ENCODE measurements at places on chromosomes 7 and 10.

DNA sequence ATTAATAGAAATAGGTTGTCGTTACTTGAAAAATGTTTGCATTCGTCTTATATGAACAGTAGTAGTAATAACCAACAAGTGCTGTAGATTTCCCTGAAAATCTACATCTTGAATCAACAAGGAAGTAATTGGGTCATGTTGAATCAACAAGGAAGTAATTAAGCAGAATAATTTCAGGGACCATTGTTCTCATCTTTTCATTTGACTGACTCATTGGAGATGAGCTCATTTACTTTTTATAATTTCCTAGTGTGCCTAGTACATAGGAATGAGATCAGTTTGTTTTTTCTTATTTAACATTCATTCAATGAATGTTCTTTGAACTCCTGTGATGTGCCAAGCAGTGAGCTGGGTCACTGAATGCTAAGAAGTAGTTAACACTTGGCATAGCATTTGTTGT lies 8.2 kb downstream of the CLDN12 start:
- DNase-seq, result no peak

- no peak for DNase-seq
These were observed 94.5 kb downstream of the SEC61G start for GRCh38 chr7:54664235-54665228.

GRCh38 chr10:85610381-85611092 lies 756.1 kb downstream of the GRID1 start:
- no peak for DNase-seq

DNA sequence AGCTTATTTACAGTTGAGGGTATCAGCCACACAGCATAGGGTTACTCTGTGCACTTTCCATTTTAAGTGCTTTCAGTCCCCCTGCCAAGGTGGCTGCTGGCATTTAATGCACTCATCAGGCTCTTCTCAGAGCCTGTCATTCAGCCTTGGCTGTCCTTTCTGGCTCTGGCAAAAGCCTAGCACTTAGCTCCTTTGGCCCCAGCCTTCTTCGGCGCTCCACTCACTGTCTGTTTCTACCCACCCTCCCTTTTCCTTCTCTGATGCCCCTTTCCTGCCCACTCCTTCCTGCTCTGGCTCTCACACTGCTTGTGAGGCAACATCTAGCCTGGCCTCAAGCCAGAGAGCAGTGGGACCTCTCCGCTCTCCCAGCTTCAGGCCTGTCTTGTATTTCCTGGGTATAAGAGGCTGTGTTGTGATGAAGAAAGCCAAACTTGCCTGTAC lies 60.2 kb downstream of the WIPF3 start:
- no peak for DNase-seq

- DNase-seq, result no peak
These were observed 328.9 kb upstream of the KCND2 start for GRCh38 chr7:119943942-119944600.

GRCh38 chr10:12978891-12979290 lies 22.6 kb downstream of the CCDC3 start:
- no peak for DNase-seq

- no peak for DNase-seq
These were observed 51.1 kb upstream of the PPP1R3C start for GRCh38 chr10:91683975-91684374.

DNA sequence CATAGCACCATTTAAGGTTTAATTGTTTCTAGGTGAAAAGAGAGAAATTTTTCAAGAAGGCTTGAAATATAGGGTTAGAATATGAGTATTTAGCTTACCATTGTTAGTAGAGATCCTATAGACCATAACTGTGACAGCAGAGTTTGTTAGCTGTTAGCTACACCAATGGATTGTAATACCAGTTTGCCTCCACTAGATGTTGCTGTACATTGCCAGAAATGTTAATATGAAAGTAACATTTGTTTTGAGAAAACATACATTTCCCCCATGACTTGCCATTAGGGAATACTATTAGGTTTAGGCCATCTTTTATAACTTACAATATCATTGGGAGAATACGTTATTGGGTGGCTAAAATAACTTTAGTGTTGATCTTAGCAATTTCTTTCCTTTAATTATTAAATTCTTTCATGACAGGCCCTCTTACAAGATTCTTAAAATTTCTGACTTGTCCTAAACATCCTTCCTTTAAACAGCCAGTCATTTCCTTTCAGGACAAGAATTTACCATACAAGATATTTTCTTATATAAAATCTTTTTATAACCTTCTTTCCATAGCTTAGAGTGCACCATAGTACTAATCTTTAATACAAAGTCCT lies 39.5 kb downstream of the ZNF117 start:
- no peak for DNase-seq

DNA sequence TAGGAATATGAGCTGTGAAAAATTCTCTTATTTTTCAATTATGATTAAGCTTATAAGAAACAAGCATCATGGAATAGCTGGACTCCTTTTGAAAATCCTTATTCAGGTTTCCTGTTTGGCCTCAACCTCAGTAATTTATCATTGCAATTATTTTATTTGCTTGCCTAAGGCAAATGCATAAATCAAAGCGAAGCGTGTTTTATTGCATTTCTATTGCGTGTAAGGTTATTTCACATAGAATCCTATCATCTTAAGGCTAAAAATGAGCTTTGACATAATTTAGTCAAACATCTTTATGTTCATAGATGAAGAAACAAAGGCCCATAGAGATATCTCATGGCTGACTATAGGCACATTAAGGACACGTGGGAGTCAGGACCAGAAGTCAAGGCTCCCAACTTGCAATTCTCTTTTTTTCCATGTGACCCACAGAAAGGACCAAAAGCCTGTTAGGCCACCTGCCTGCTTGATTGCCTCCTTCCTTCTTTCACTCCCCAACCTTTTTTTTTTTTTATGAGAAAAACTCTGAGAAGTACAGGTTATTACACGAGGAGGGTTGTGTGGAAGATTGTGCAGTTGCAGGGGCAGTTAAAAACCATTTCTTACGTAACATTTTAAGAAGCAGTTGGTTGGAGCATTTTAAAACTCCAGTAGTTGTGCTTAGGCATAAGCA lies 261.0 kb downstream of the HDAC9 start:
- DNase-seq, result no peak

DNA sequence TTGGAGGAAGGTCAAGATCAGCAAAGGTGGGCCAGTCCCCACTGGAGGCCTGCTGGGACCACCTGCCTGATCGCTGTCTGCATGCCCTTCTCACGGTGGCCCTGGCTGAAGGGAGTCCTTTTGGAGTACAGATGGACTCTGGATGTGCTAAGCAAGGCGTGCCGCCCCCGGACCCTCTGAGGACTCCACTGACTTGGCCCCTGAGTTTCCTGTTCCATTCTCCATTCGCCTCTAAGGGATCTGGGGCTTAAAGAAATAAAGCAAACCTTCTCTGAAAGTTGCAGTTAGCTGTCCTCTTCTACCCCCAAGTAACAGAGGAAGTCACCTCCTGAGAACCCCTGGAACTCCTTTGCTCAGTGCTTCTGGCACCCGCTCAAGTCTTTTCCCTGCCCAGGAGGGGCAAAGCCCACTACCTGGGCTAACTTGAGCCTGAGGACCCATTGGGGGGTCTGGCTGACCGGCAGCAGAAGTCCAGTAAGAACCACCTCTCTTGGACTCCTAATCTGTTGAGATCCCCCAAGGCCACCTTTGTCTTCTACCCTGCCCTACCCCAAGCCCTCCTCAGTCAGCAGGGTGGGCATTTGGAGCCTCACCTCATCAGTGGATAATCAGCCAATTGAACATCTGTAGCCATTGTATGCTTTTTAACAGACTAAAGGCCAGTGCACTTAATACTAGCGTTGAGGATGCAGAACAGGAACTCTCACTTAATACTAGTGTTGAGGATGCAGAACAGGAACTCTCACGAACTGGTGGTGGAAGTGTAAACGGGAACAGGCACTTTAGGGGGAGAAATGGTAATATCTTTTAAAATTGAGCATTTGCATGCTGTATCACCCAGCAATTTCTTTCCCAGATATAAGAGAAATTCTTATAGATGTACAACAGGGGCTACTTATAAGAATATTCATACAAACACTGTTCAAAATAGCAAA lies 2.2 kb downstream of the TBATA start:
- no peak for DNase-seq

DNA sequence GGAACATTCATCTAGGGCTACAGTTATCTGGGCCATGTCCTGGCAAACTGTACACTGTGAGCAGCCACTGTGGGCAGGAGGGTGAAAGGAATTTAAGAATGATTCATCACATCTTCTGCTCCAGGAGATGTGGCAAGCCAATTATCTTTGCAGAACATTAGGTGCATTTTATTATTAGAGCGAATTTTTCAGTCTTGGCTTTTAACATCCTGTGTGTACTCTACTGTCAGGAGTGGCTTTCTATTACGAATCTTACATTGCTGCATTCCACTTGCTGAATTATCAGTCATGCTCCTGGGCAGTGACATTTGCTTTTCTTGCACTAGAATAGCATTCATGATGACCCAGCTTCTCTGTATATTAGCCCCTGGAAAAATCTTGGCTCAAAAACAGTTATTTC lies 109.2 kb upstream of the TARP start:
- no peak for DNase-seq
